ENCODE measurements at places on chromosomes 5 and 9. TPM values are rescaled to one million over a fixed set of nuclear protein-coding genes. Genes with fewer than 3 reads are reported as not detected.
A peak's percentile ranks its signal among the peaks of the same experiment; 100 is the strongest.

The NRG2 gene
- polyA plus RNA-seq, result 6.5 TPM

- DNase-seq, result no peak
Measured at GRCh38 chr5:60672693-60673264, 27.2 kb downstream of the DEPDC1B start.

GRCh38 chr5:56751572-56752313, 63.6 kb upstream of the MAP3K1 start:
- no peak for DNase-seq

GRCh38 chr9:134678666-134679443, 37.3 kb downstream of the COL5A1 start:
- DNase-seq, result peak; percentile 13

DNA sequence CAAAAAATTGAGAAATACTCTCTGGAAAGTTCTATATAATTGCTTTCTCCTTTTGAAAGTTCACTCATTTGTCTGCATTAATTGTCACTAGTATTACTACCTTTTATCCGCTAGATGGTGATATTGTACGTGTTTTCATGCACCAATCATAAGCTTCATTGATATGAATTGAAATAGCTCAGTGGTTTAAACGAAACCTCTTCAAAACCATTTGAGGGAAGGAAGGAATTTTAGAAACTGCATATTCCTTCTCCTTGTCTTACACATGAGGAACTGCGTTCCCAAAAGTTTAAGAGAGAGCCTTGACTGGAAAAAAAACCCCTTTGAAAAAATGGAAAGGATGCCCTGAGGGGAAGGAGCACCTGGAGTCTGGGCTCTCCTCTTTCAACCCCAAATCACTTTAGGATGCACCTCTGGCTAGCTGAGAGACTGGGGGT, 98.6 kb downstream of the YTHDC2 start:
- DNase-seq, result no peak

DNA sequence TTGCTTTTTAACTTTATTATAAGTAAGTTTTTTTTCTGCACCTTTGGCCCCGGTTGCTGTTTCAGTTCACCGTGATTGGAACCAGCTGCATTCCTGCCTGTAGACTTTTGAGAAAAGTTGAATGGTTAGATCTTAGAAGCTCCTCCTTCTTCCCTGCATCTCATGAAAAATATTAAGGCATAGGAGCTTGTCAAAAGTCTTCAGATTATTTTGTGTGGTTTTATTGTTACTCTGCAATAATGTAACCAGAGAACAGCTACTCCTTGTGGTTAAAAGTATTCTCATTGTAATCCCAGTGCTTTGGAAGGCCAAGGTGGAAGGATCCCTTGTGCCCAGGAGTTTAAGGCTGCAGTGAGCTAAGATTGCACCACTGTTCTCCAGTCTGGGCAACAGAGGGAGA, 3.3 kb upstream of the SLC2A8 start:
- no peak for DNase-seq

The EMB gene
- polyA plus RNA-seq, result 0.47 TPM

The TEX10 gene
- 17.2 TPM for polyA plus RNA-seq

The ENTPD8 gene
- polyA plus RNA-seq, result 0.01 TPM

- DNase-seq, result no peak
Measured at GRCh38 chr9:26112724-26113123, 434.5 kb upstream of the TUSC1 start.

DNA sequence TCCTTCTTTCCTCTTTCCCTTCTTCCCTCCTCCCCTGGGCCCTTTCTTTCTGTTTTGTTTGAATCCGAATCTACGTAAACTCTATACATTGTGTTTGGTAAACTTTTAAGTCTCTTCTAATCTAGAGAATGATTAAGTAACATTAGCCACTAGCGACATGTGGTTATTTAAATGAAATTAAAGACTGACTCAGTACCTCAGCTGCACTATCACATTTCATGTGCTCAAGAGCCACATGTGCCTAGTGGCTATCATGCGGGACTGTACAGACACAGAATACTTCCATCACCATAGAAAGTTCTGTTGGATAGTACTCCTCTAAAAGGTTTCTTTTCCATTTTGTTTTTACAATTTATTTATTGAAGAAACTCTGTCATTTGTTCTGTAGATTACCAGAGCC, 29.0 kb downstream of the DCTN4 start:
- DNase-seq, result no peak

DNA sequence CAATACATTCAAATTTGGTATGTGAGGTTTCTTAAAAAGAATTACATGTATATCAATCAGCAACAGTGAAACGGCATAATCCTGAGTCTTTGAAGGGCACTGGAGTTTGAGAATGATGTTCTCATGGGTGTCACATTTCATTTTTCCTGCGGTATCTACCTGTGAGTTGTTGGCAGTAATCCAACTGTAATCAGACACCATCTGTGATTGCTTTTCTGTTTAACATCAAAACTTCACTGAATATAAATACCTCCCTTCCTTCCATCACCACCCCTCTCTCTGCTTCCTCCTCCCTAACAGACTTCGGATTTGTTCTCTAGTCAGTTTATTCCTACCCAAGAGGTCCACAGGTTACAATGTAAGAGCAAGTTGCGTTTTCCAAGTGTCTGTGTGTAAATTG, 275.2 kb upstream of the PCSK5 start:
- DNase-seq, result no peak

GRCh38 chr5:15566306-15566705, 66.3 kb downstream of the FBXL7 start:
- DNase-seq, result no peak

DNA sequence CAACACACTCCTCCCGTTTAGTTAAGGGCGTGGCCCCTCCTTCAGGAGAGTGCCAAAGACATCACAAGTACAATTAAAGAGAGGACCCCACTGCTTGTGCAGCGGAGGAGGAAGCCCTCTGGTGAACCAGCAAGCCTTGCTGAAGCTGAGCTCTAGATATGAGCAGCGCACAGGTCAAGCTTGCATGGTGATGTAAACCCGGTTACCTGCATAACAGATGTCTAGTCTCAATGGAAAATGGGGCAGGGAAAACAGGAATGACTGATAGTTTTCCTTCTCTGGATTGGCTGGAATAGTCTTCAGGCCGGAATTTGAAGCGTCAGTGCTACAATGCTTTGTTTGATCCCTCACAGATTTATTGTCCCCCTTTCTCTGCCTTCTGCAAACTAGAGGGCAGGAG, 66.2 kb downstream of the MROH2B start:
- no peak for DNase-seq

DNA sequence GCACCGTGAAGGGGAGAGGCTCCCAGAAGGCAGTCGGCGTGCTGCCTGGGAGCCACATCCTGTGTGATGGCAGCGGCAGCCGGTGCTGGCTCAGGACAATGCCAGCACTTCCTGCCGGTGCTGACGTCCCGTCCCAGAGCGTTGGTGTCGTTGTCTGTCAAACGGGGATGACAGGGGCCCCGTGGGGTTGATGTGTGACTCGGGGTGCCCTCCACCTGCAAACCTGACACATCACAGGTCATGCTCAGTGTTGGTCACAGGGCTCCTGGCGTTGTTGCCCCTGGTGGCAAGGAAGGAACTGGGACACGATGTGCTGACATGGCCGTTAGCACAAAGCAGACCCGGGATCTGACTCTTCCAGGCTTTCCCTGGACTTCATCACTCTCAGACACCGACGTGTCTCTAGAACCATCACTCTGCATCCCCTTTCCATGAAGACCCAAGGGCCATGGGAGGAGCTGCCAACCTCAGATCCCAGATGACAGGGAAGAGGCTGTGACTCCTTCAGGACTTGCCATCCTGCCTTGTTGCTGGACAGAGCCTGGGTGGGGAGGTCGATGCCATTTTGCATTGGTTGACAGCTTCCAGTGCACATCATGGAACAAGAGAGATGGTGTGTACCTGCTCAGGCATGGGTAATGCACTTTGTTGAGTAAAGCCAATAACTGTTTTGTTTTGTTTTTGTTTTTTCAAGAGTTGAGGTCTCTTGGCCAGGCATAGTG, 21.5 kb downstream of the PLPP7 start:
- peak; percentile 60 for DNase-seq

The OLFML2A gene
- polyA plus RNA-seq, result 4.0 TPM

DNA sequence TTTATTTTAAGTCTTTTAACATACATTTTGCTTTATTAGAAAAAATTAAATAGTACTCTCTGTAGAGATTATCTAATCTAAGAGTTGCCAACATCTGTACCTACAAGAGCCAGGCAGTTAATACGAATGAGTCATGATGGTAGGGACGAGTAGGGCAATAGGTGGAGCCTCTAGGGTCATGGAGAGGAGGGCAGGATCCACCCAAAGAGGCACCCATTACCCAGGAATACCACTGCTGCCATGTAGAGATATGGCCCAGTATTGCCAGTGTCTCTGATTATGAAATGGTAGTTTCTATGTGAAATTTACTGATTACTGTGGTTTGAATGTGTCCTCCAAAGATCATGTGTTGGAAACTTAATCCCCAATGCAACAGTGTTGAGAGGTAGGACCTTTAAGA, 170.4 kb downstream of the PIK3R1 start:
- DNase-seq, result no peak

DNA sequence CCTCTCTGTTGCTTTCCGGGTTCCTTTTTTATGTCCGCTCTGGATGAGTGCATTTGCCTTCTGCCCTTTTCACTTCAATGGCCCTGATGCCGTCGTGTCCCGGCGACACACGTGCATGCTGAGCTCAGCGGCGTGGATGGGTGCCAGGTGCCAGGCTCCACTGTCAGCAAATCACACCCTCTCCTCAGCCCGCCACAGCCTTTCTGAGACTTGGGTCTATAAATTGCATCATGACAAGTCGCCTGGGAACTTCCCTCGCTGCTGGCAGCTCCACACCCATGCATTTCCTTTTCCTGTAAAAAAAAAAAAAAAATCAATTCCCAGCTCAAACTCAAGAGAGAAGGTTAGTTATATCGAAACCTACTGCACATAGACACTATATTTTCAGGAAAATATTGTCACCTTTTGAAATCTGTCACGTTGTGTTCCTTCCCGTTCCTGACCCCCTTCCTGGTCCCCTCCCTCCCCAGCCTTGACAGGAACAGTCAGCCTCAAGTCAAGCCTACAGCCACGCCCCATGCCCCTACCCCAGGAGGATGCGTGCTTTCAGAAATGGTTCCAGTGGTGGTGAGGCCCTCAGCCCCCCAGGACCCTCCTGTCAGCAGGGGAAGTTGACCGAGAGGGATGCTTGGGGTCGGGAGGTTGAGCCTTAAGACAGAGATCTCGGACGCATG, 110.3 kb upstream of the PTCH1 start:
- DNase-seq, result peak; percentile 56

The SPATA31A6 gene
- polyA plus RNA-seq, result not detected

- DNase-seq, result no peak
Measured at GRCh38 chr5:74401946-74402320, 238.6 kb downstream of the ENC1 start.

The CCL21 gene
- polyA plus RNA-seq, result 2.4 TPM

- DNase-seq, result no peak
Measured at GRCh38 chr5:152811988-152812387, 406.9 kb upstream of the NMUR2 start.

DNA sequence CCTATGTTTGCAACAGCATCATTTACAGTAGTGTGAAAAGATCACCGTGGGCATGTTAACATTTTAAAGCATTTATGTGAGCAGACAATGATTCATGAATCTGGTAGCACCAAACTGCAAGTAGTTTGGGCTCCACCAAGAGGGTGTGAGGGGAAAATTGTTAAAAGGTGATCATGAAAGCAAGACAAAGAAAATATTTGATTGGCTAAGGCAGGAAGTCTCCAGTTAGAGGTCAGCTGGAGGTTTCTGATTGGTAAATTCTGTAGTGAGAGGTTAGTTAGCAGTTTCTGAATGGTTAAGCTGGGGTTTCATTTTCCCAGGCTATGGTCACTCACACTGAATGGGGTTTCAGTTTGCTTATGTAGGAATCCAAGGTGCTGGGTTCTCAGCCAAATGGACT, 13.5 kb upstream of the DRD1 start:
- no peak for DNase-seq

DNA sequence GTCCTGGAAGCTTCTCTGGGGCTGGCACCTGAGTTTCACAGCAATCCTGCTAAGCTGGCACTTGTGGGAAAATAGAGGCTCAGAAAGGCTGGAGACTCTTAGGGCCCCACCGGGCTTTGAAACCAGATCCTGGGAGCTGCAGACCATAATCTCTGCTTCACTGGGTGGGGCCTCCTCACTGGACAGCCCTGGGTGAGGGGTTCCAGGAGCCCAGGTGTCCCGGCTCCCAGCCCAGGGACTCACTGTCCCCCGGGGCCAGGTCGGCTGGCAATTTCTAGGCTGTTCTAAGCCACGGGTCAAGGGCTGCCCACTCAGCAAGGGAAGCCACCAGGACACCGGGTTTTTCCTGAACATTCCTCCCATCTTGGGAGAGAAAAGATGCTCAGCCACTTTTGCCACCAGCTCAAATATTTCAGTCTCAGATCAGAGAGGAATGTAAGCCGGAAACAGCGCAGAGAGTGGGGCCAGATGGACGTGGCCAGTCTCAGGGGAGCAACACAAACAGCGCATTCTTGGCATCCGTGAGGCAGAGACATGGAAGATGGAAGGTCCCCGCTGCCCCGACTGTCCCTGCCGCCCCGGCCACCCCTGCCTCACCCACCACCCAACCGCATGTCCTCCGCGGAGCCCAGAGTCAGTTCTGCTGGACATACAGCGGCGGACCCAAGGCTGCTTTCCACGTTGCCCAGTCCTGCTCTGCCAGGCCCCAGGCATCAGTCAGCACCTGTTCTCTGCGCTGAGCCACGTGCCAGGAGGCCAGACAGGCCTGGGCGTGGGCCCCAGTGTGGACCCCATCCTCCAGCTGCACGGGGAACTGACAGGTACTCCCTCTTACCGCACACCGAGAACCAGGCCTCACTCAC, 72.6 kb downstream of the VAV2 start:
- DNase-seq, result no peak

DNA sequence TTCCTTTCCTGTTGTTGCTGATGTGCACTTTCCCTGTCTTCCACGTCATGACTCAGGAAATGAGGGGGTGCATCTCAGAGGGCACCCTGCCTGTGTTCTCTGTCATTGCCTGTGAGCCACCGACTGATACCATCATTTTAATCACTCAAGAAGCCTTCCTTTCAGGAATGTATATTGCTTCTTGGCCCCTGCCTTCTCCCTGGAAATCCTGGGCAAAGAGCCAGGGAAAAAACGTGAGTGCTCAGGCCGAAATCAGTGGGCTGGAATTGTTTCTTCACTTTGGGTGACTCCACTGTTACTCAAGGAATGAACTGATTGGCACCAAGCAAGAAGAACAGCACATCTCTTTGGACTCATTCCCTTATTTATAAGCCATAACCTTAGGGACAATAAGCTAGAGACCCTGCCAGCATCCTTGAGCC, 126.1 kb downstream of the SNX18 start:
- DNase-seq, result no peak

DNA sequence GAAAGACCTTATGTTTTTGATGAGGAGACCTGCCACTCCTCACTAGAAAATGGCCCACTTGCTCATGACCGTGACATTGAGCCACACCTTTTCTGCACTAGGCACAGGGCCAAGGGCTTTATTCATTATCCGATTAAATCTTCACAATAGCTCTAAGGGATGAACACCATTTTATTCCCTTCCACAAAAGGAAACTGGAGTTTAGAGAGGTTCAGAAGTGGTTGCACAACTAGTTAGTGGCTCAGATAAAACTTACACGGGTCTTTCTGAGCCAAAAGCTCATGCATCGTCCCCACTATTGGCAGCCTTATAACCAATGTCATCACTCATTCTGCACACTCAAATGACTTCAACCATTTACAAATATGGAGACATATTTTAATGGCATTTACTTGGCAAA, 39.4 kb downstream of the SUSD1 start:
- no peak for DNase-seq

The SNAPC4 gene
- polyA plus RNA-seq, result 6.5 TPM

GRCh38 chr5:107676702-107677101, 6.0 kb upstream of the EFNA5 start:
- no peak for DNase-seq
